ENCODE measurements at places on chromosomes 12 and 14. TPM values are rescaled to one million over a fixed set of nuclear protein-coding genes. Genes with fewer than 3 reads are reported as not detected.

Gene SLC4A8
- total RNA-seq = 2.4 TPM

Gene LRRC43
- total RNA-seq = 4.8 TPM

Gene TAS2R31
- total RNA-seq = 5.9 TPM

Gene LRRC10
- total RNA-seq = not detected

Gene DUSP6
- 91.8 TPM for total RNA-seq

Gene SYT1
- total RNA-seq = 1.2 TPM

- DNase-seq = no peak
These were observed 72.5 kb upstream of the MYF6 start for GRCh38 chr12:80634903-80635302.

- DNase-seq = no peak
These were observed 231.1 kb downstream of the CRADD start for GRCh38 chr12:93908264-93908663.

GRCh38 chr12:94763462-94763861, 113.1 kb upstream of the TMCC3 start:
- DNase-seq = no peak

DNA sequence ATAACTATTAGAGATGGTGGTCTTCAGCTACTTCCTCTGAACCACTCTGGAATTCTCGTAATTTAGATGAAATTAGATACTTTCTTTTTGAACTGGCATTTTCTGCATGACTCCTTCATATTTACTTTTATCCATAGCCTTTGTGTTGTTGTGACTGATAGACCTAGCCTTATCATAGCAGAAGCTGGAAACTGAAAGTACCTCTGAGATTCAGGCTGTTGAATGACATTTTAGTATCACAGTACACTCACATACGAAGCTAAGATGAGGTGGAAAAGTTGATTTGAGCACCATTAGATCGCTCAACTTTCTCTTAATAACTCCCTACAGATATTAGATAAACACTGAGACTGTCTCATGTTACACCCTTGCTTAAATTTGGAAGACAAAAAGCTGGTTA, 525.1 kb upstream of the FBXO33 start:
- no peak for DNase-seq

DNA sequence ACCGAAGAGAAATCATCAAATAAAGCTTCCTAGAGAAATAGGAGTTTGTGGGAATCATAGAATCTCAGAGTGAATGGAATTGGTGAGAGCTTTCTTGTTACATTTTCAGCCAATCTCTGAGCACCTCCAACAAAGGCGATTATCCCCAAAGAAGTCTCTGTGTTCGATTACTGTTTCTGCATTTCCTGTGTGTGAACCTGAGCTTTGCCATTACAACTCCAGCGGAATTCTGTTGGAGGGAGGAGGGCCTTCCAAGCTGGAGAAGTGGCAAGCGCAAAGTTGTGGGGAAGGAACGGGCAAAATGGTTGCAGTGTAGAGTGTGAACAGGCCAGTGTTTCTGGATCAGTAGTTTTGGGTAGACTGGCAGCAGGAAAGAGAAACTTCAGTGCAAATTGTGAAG, 23.1 kb downstream of the TMEM117 start:
- DNase-seq = no peak

DNA sequence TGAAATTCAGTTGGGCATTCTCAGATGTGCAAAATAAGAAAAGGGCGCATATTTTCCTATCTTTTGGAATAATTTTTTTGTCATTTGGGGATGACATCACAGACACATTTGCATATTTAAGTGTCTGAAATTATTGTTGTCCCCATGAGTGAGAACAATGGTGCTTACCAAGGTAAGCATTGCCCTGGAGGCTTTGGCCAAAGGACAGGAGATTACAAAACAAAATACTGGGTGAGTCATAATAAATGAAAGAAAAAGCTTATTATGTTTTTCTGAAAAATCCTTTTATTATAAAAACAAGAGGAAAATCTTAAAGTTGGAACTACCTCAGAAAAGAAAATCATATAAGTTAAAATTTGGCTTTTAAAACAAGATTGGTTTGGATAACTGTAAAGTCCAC, 254.9 kb downstream of the BTG1 start:
- no peak for DNase-seq

GRCh38 chr14:103302966-103303365, 31.1 kb upstream of the EIF5 start:
- no peak for DNase-seq

GRCh38 chr12:120394483-120395367, 25.8 kb upstream of the MSI1 start:
- DNase-seq = peak; percentile 83

DNA sequence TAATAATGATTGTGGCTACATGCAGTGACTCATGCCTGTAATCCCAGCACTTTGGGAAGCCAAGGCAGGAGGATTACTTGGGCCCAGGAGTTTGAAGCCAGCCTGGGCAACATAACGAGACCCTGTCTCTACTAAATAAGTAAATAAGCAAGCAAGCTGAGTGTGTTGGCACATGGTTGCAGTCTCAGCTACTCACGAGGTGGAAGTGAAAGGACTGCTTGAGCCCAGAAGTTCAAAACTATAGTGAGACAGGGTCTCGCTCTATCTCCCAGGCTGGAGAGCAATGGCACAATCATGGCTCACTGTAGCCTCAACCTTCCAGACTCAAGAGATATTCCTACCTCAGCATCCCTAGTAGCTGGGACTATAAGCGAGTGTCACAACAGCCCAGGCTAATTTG, 64.7 kb downstream of the RPS6KA5 start:
- no peak for DNase-seq

GRCh38 chr12:113971392-113971791, 5.3 kb upstream of the RBM19 start:
- no peak for DNase-seq

GRCh38 chr14:45679853-45680252, 426.9 kb upstream of the MIS18BP1 start:
- no peak for DNase-seq

- DNase-seq = no peak
These were observed 480.7 kb downstream of the TMEM132D start for GRCh38 chr12:129423041-129423580.

- DNase-seq = no peak
These were observed 2.1 kb upstream of the SLC11A2 start for GRCh38 chr12:51028126-51028812.

- peak; percentile 37 for DNase-seq
These were observed 394.6 kb downstream of the MED13L start for GRCh38 chr12:115882936-115883335.

DNA sequence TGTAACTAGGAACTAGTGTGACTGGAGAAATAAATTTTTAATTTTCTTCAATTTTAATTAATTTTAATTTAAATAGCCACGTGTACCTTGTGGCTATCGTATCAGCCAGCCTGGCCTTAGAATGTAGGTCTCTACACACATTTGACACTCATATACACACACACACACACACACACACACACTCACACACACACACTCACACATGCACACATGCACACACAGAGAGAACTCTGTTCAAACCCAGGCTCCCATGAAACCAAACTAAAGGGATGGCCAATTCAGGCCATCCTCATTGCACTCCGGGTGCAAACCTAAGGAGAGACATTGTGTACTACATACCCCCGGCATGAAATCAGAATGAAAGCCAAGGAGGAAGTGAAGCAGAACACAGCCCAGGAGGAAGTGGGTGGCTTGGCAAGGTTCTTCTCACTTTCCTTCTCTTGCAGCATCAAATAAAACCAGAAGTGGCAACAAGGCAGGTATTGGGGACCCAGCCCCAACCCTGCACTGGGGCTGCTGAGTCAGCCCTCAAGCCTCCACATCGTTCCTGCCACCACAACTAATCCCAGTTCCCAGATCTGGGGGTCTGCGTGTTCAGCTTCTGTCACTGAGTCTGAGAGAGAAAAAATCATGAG, 26.2 kb upstream of the CHPT1 start:
- DNase-seq = no peak

GRCh38 chr12:53725824-53726223, 1.4 kb downstream of the CALCOCO1 start:
- no peak for DNase-seq

GRCh38 chr14:56027916-56028712, 90.1 kb upstream of the PELI2 start:
- no peak for DNase-seq

GRCh38 chr12:70785896-70786295, 134.6 kb downstream of the PTPRR start:
- DNase-seq = no peak

GRCh38 chr14:51386983-51387735, 147.1 kb downstream of the TMX1 start:
- DNase-seq = no peak

DNA sequence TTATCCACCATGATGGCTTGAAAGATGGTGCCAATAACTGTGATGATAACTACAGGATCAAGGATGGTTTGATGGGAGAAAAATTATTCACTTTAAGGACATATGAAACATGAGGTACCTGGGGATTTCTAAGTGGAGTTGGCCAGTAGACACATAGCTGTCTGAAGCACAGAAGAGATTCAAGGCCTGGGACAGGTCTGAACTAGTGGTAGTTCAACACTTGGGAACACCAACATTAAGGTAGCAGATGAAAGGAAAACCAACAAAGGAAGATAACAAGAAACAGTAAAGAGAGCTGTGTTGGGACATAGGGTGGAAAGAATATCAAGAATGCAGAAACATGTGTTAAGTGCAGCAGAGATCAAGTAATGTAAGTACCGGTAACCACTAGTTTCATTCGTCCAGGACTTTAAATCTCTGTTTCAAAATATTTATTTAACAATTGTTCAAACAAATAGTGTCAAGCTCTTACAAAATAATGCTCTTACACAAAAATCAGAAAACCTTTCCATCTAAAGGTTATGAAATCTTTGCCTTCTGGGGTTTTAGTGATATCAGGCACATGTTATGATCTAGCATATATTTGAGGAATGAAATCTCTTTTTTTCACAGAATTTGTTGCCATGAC, 104.7 kb downstream of the ST8SIA1 start:
- DNase-seq = no peak

DNA sequence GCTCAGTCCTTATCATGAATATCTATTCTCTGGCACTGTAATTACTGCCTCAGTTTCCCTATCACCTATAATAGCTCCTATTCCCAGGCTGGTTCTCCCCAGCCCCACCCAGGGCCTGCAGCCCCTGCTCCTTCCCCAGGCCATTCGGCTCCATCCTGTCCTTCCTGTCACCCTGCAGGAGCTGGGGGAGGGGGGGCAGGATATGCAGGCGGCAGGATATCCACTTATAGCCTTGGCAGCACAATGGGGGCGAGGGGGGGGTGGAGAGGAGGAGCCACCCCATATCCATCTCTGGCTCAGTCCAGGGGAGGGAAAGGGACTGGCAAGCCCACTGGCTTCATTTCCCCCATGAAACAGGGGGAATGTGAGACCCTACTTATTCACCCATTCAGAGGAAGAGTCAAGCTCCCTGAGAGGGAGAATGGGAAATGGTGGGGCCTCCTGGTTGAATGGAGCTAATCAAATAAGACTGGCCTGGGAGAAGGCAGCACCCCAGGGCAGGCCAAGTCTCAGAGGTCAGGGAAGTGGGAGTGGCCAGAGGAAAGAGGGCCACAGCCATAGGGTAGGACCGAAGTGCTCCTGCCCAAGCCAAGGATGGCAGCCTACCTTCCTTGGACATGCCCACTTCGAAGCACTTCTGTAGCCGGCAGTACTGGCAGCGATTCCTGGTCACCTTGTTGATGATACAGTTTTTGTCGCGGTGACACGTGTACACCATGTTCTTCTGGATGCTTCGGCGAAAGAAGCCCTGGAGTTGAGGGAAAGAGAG, 7.8 kb upstream of the ITGB7 start:
- no peak for DNase-seq

DNA sequence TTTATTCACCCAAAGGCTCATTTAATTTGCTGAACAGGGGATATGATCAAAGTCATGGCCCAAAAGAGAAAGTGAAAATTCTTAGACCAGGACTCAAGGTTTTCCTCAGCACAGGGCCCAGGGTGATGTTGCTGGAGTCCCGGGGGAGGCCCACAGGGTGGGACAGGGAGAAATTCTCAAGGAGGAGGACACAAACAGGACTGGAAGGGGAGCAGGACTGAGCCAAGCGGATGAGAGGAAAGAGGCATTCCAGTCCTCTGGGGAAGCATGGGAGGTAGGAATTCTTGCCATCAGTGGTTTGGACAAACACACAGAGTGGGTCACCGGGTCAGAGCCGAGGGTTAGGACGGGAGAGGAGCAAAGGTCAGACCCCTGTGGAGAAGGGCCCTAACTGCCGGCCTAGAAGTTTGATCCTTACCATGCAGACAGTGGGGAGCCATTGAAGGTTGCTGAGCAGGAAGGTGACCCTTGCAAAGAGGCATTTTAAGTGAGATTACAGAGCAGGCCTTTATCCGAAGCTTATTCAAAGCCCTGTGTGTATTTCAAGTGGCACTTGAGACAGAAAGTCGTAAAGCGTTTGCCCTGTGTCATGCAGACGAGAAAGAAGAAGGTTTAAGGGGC, 68.4 kb upstream of the PTGR2 start:
- no peak for DNase-seq

Measured in kidney (tissue), 22 donors.